HS-27A (cell line): ENCODE measurements at places on chromosomes 13 and 19.

DNA sequence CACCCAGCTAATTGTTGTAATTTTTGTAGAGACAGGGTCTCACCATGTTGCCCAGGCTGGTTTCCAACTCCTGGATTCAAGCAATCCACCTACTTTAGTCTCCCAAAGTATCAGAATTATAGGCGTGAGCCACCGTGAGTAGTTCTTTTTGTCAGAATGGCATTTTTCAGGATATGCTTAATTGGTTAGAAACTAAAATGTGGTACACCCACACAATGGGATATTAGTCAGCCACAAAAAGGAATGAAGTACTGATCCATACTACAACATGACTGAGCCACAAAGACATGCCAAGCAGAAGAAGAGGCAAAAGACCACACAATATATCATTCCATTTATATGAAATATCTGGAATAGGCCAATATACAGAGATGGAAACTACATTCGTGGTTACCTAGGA, 41.7 kb upstream of the MAP3K10 start:
- DNase-seq, result no peak

- DNase-seq, result no peak
These were observed 7.8 kb downstream of the DDX39A start for GRCh38 chr19:14411161-14411937.

DNA sequence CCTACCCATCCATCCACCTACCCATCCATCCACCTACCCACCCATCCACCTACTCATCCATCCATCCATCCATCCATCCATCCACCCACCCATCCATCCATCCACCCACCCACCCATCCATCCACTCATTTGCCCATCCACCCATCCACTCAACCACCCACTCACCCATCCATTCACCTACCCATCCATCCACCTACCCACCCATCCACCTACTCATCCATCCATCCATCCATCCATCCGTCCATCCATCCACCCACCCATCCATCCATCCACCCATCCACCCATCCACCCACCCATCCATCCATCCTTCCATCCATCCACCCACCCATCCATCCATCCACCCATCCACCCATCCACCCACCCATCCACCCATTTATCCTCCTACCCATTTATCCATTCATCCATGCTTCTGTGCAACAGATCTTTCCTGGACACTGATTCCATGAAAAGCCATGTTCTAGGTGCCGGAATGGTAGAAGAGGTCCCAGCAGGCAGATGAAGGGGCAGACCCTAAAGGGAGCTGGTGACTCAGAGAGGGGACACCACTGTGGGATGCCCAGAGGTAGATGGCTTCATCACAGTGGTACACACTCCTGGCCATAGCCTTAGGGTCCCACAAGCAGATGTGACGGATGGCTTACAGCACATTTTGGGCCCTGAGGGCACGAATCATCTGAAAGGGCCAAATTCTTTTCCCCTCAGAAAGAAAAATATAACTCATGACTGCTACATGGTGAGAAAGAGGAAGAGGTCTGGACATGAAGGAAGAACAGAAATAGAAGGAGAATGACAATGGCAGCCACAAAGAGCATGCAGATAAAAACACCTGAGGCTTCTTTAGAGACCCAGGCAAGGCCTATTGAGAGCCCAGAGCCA, 76.0 kb downstream of the KCTD15 start:
- no peak for DNase-seq

DNA sequence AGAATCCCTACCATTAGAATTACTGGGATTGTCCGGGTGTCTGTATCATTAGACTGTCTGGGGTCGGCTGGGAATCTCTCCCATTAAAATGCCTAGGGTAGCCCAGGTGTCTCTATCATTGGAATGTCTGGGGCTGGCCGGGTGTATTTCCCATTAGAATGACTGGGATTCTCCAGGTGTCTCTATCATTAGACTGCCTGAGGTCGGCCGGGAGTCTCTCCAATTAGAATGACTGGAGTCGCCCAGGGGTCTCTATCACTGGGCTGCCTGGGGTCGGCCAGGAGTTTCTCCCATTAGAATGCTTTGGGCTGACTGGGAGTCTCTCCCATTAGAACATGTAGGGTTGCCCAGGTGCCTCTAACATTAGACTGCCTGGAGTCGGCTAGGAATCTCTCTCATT, 1560.7 kb downstream of the UQCRFS1 start:
- no peak for DNase-seq

DNA sequence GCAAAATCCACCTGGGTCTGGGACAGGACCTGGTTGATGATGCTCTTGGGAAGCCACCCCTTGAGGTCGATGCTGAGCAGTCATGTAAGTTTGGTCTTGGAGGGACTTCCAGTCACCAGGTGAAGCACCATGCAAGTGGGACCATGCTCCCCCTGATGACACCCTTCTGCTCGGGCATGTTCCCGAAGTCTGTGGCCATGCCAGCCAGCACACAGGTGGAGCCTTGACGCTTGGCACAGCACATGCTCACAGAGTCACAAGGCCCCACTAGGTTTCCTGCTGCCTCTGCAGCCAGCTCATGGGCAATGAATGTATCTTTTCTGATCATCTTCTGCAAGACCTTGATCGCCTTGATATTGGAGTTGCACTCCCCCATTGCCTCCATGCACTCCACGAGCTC, 1920.2 kb downstream of the PCDH9 start:
- DNase-seq, result no peak

- DNase-seq, result no peak
These were observed 7.0 kb upstream of the SEMA6B start for GRCh38 chr19:4566402-4567051.

GRCh38 chr19:56348289-56348877, 33.7 kb upstream of the ZSCAN5A start:
- DNase-seq, result no peak

DNA sequence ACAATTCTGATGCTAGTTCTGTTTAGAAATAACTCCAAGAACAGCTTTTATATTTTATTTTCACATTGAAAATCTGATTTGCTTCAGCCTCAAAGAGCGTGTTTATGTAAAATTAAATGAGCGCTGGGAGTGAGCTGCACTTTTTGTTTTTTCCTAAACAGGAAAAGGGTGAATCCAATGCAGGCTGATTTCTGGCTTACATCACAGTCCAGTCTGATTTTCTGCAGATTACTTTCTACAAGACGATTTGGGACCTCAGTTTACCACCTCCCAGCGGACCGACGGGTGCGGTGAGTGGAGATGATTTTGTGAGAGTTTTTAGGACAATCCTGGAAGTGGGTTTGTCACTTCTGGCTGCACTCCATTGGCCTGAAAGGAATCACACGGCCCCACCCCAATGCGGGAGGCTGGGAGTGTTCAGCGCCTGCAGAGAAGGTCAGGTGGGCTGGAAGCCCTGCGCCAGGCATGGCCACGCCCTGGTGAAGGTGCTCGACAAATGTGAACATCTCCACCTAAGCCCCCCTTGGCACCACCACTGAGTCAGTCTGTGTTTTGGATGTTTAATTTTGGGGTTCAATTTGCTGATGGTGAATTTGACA, 90.1 kb downstream of the ANKRD10 start:
- DNase-seq, result no peak

DNA sequence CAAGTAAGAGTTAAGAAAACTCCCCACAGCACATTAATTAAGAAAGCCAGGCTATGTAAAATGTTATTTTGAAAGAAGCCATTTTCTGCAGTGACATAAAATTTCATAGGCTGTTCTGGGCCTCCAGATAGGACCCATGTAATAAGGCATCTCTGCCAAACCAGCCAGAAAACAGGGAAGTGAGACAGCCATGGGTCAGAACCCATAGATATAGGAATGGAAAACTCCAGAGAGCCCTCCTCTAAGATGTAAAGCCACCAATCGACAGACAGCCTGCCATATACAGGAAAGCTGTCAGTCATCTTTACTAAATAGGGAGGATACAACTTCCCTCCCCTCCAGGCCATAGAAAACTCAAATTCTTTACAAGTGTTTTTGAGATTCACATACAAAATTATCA, 493.3 kb downstream of the COG6 start:
- no peak for DNase-seq
